ENCODE measurements at places on chromosomes 12 and 14.
A peak's percentile ranks its signal among the peaks of the same experiment; 100 is the strongest.

DNA sequence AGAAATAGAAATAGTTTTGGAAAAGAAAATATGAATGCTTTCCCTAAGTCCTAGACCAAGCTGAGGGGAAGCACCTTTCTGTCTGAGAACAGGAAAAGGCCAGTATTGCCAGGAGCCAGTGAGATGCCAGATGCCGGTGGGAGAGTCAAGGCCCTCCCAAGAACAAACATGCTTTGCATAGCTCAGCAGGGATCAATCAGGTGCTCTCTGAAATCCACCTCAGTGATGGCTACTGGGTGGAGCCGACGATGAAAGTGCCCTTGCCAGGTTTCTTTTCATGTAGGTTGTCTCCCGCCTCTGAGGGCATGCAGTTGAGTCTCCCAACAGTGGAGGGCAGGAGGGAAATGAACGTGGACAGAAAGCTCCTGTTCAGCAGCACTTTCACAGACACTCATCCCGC, 28.3 kb downstream of the DEGS2 start:
- H3K4me1 ChIP-seq, result peaks cover 3% of the 10 kb centered on the region
- no peak overlapping the region for H3K4me3 ChIP-seq
- DNase-seq, result no peak
- peaks cover 25% of the 10 kb centered on the region for H3K36me3 ChIP-seq
- H3K27ac ChIP-seq, result no peak overlapping the region

GRCh38 chr14:22545842-22546721, 42.9 kb downstream of the DAD1 start:
- H3K27ac ChIP-seq, result no peak overlapping the region
- no peak overlapping the region for H3K4me3 ChIP-seq
- no peak for DNase-seq
- H3K4me1 ChIP-seq, result peaks cover 20% of the 10 kb centered on the region
- peaks cover 93% of the 10 kb centered on the region for H3K27me3 ChIP-seq

DNA sequence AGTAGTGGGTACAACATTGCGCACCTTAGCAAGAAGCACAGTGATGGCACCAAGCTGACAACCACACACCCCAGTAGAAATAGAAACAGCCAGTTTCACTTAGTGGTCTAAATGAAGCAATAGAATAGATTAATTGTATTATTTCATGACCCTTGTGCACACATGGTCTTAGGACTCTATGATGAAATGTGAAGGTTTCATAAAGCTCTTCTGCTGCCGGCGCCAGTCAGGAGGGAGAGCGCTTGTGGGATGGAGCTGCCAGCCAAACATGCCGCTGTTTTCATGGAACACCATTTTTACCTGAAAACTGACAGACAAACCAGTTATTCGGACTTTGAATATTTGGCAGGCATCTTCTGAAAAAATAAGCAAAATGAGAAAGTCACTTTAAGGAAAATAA, 100.0 kb downstream of the PPP2R5C start:
- peaks cover 46% of the 10 kb centered on the region for H3K36me3 ChIP-seq
- H3K4me1 ChIP-seq, result no peaks in the 10 kb centered on the region
- no peak for DNase-seq
- H3K27me3 ChIP-seq, result no peaks in the 10 kb centered on the region
- no peak overlapping the region for H3K27ac ChIP-seq

DNA sequence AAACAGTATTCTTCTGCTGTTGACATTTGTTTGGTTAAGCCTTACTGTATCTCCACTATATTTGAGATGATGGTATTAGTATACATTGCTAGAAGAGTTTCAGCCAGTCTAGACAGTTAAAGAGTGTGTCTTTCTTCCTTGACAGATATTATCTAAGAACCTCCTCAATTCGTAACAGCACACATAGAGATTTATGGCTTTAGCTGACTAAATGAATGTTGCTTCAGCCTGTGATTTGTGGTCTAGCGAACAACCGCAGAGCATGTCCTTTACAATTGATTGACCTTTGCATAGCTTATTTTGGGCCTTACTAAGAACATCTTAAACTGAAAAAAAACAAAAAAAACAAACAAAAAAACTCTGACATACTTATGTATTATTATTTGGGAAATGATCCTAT, 122.2 kb downstream of the DAAM1 start:
- H3K27me3 ChIP-seq, result no peaks in the 10 kb centered on the region
- peak overlapping the region; percentile 47 for H3K27ac ChIP-seq
- no peak for DNase-seq
- peaks cover 56% of the 10 kb centered on the region for H3K4me1 ChIP-seq

DNA sequence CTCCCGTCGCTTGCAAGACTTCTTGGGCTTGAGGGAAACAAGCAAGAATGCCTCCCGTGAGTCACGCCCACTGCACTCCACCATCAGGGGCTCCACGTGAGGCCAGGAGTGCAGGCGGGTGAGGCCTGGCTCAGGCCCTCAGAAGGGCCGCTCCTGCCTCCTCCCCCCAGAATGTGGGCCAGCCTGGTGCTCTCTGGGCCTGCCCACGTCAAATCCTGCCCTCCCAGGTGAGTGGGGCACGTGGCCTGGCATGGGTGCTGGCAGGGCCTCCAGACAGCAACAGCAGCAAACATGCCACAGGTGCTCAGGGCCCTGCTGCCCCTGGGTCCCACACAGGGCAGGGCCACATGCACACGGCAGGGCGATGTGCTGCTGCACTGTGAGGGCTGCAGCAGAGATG, 30.6 kb upstream of the BTBD6 start:
- H3K4me3 ChIP-seq, result no peak overlapping the region
- no peak for DNase-seq
- peaks cover 8% of the 10 kb centered on the region for H3K36me3 ChIP-seq
- no peaks in the 10 kb centered on the region for H3K27me3 ChIP-seq
- no peak overlapping the region for H3K27ac ChIP-seq

DNA sequence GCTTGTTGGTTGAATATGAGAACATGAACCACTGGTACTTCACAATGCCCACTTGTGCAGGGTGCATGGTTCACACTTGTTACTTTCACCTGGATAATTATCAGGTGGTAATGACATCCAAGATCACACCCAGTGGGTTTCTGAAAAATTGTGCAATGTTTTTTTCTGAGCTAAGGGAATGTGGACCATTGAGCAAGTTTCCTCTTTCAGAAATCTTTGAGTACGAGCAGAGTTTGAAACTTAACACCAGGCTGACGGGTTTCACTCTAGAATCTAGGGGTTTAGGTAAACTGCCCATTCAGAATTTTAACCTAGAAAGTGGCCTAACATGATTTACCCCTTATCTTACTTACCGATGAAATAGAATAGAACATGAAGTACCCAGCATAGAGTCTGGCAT, 389.6 kb downstream of the PAWR start:
- H3K27ac ChIP-seq, result no peak overlapping the region
- DNase-seq, result no peak
- no peak overlapping the region for H3K4me3 ChIP-seq
- no peaks in the 10 kb centered on the region for H3K27me3 ChIP-seq

- H3K36me3 ChIP-seq, result no peaks in the 10 kb centered on the region
- H3K27ac ChIP-seq, result no peak overlapping the region
- H3K4me3 ChIP-seq, result no peak overlapping the region
- H3K4me1 ChIP-seq, result no peaks in the 10 kb centered on the region
Measured at GRCh38 chr12:96156211-96156610, 38.0 kb upstream of the ELK3 start.

GRCh38 chr14:65359503-65359902, 53.0 kb upstream of the FUT8 start:
- H3K27me3 ChIP-seq, result no peaks in the 10 kb centered on the region
- no peak overlapping the region for H3K4me3 ChIP-seq
- H3K27ac ChIP-seq, result no peak overlapping the region

GRCh38 chr14:33738491-33738890, 212.4 kb downstream of the EGLN3 start:
- no peak overlapping the region for H3K27ac ChIP-seq
- H3K4me1 ChIP-seq, result peaks cover 15% of the 10 kb centered on the region
- H3K4me3 ChIP-seq, result no peak overlapping the region
- DNase-seq, result no peak

DNA sequence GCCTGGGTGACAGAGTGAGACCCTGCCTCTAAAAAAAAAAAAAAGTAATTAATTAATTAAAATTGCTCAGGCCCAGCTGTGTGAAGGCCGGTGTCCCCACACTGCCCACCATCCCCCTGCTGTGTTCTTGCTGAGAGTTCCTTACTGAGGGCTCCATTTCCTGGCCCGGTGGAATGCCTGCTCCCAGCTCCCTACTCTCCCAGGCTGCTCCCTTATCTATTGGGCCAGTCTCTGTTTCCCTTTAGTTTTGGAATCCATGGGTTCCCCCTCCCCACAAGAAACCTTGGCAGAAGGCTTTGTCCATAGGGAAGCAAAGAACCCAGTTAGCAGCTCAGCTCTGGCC, 19.0 kb downstream of the MLXIP start:
- peak overlapping the region; percentile 81 for H3K27ac ChIP-seq
- peaks cover 39% of the 10 kb centered on the region for H3K4me1 ChIP-seq

DNA sequence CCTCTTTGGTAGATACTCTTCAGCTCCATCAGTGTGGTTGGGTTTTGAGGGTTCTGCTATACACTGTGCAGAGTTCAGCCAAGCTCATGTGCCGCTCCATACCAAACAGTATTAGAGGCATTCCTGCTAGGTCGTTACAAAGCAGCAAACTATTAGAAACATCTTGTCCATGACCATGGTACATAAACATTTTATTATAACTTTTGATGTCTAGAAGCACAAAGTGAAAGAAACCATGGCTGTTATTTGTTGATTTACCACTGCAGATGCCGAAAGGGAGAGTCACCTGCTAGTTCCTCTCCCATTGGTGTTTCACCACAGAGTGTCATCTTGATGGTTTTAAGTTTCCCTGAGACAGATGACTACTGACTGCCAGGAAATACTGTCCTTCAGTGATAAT, 242.0 kb downstream of the ADAMTS20 start:
- peaks cover 3% of the 10 kb centered on the region for H3K4me1 ChIP-seq
- H3K36me3 ChIP-seq, result no peaks in the 10 kb centered on the region
- no peak for DNase-seq
- no peak overlapping the region for H3K4me3 ChIP-seq

GRCh38 chr12:25824734-25825133, 133.7 kb upstream of the RASSF8 start:
- peaks cover 3% of the 10 kb centered on the region for H3K27me3 ChIP-seq
- DNase-seq, result no peak
- H3K27ac ChIP-seq, result no peak overlapping the region
- no peaks in the 10 kb centered on the region for H3K36me3 ChIP-seq
- no peak overlapping the region for H3K4me3 ChIP-seq

DNA sequence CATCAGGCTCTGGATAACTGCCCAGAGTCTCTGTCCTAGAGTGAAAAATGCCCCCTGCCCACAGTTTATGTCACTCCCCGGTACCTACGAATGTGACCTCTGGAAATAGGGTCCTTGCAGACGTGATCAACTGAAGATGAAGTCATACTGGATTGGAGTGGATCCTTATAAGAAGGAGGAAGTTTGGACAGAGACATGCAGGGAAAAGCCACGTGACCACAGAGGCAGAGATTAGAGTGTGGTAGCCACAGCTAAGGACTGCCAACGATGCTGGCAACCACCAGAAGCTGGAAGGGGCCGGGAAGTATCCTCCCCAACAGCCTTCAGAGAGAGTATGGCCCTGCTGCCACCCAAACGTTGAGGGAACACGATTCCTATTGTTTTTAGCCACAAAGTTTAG, 101.2 kb upstream of the NCOR2 start:
- H3K27ac ChIP-seq, result no peak overlapping the region
- H3K27me3 ChIP-seq, result peaks cover 1% of the 10 kb centered on the region
- no peak for DNase-seq

DNA sequence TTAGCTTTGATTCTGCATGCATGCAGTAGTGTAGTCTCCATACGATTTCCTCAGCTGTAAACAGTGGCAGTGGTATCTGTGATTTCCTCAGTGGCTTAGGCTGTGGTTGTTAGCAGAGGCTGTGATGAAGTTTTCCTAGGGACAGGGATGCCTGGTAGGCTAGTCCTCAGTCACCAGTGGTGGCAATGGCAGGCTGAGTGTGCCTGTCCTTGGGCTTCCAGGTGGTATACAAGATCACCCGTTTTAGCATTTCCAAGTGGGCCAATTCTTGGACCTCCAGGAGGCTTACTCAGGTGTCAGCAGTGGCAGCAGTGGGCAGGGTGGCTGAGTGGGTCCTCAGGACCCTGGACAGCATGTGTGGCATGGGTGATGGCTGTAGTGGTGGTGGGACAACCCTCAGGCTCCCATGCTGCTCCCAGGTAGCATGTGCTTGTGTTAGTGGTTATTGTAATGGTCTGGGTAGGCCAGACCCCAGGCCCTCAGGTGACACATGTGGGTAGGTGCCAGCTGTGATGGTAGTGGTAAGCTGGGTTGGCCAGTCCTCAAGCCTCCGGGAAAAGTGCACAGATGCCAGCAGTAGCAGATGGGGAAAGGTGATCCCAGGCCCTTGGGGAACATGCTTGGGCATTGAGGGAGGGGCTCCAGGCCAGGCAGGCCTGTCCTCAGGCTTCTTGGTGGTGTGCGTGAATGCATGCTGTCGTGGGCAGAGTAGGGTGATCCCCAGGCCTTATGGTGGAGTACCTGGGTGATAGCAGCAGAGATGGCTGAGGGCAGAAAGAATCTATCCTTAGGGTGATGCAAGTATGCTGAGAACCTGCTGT, 146.5 kb downstream of the PAPOLA start:
- no peak overlapping the region for H3K27ac ChIP-seq
- H3K27me3 ChIP-seq, result peaks cover 44% of the 10 kb centered on the region
- no peaks in the 10 kb centered on the region for H3K36me3 ChIP-seq
- no peak for DNase-seq

DNA sequence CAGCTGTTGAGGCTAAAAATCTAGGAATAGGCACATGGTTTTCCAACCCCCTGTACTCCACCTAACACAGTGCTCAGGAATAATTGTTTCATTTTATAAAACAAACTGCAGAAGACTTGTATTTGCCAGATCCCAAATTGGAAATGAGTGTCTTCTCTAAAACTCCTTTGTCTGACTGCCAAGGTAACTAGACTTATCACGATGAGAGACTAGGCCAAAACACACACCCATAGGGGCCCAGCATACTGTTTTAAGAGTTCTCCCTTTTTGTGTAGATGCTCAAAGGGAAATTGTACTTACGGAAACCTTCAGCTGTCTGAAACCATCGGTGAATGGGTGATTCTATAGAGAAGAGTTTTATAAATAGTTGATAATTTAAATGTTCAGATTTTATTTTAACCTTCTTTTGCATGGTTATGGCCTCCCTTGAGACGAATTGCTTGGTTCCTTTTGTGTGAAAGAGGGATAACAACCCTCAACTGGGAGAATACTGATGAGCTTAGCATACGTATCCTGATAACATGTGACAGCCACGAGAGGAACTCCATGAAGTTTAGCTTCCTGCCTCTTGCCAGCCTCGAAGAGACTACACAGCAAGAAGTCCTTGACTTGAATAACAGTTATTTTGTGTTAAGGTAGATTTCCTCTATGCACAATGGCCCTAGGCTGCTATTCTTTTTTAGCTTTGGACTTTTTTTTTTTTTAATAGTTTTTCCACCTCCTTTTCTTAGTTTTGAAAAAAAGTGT, 103.3 kb downstream of the PELI2 start:
- no peaks in the 10 kb centered on the region for H3K36me3 ChIP-seq
- no peak for DNase-seq
- no peaks in the 10 kb centered on the region for H3K27me3 ChIP-seq
- H3K4me3 ChIP-seq, result no peak overlapping the region
- H3K27ac ChIP-seq, result no peak overlapping the region

All from mesothelial cell of epicardium (in vitro differentiated cells).